ENCODE measurements at places on chromosomes 16 and 17. TPM values are rescaled to one million over a fixed set of nuclear protein-coding genes. Genes with fewer than 3 reads are reported as not detected.

The OGFOD3 gene
- total RNA-seq, result 25.1 TPM

The SMPD3 gene
- 0.25 TPM for total RNA-seq

The CD300LG gene
- not detected for total RNA-seq

The SLC6A2 gene
- total RNA-seq, result 0.14 TPM

The TUBB3 gene
- 243 TPM for total RNA-seq

All from A549 treated with Hydrocortisone at 1 μM for 4 hours (cell line).